ENCODE measurements at places on chromosomes 7 and 10.

DNA sequence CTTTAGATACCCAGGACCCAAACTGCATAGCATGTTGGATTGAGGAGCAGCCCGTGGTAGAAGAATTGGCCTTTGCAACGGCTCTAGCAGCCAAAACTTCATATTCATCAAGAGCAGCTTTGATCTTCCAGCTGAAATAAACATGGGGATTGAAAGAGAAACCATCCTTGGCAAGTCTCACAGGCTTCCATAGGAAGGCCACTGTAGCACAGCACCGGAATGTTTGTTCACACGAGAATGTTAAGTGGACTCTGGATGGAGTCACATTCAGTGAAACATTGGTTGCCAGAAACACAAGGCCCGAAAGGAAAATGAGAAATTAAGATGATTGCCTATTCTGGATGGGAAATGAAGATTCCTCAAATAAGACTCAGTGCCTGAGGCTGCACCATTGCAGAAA, 97.4 kb downstream of the RAB18 start:
- no peak for DNase-seq

DNA sequence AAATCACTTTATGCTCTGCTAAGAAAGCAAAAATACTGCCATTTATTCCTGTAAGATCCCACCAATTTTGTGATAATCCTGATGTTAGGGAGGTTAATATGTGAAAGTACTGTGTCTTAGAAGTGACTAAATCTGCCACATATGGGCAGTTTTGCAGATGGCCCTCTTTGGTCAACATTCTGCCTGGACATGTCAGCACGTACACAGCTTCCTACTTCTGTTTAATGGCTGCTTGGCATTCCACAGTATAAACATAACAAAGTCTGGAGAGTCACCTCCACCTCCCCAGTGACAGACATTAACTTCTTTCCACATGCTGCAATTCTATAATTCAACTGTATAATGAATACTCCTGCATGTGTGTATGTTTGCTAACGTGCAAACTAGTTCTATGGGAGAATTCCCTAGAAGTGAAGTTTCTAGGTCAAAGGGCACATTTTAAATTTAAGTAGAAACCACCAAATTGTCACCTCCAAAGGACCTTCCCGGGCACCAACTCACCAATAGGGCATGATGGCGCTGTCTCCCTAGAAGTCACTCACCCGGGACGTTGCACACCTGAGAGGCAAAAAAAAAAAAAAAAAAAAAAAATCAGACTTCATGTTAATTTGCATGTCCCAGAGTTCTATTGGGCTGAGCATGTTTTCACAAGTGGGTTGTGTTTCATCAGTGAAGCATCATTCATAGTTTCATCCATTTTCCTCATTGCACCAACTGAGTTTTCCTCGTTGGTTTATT, 38.9 kb downstream of the MKI67 start:
- DNase-seq = no peak

DNA sequence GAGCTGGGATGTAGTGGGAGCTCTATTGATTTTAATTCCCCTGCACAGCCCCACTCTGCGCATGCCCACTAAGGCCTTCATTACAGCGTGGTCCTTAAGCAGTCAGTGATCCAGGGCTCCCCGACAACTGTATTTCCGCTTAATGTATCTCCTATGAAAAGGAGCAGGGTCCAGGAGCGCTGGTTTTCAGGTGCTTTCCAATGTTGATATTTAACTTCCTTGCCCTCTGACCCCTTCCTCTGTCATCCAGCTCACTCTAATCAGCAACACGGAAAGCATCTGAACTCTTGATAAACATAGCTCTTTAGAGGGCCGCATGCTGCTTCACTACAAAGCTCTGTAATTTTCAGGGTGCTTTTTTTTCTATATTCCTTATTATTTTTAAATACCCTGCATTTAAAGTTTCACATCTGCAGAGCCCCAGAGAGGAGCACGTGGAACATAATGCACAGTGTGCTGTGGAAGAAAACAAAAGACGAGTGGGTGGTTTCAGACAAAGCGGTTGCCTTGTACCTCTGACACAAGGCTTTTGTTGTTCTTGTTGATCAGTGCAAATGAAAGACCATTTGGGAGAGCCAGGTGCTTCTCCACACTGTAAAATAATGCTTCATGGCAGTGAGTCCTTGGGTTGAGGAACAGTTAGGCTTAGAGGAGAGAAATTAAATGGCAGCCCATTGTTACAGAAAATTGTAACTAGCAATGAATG, 465.9 kb upstream of the CELF2 start:
- DNase-seq = no peak

GRCh38 chr7:150502519-150502918, 12.2 kb upstream of the GIMAP7 start:
- DNase-seq = no peak

DNA sequence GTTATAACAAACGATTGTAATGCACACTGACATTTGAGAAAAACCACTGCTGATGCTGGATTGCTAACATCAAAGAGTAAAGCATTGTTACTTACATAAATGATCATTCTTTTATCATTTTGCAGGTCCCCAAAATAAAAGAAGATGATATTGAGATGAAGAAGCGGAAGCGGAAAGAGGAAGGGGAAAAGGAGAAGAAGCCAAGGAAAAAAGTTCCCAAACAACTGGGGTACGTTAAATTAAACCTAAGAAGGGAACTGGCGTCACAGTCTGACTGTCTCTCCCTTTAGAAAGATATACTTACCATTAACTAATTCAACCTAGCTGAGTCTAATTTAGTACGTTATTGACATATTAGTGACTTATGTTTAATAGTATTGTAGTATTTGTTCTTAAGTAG, 28.1 kb downstream of the UBN2 start:
- DNase-seq = no peak

- peak; percentile 66 for DNase-seq
These were observed 68.4 kb downstream of the SLIT1 start for GRCh38 chr10:97117372-97117771.

GRCh38 chr10:1048349-1048731, 579 bp downstream of the IDI1 start:
- DNase-seq = peak; percentile 69

DNA sequence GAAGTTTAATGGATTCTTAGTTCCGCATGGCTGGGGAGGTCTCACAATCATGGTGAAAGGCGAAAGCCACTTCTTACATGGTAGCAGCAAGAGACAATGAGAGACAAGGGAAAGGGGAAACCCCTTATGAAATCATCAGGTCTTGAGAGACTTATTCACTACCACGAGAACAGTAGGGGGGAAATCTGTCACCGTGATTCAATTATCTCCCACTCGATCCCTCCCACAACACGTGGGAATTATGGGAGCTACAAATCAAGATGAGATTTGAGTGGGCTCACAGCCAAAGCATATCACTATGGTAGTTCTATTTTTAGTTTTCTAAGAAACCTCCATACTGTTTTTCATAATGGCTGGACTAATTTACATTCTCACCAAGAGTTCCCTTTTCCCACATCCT, 36.7 kb downstream of the SPAM1 start:
- DNase-seq = no peak

DNA sequence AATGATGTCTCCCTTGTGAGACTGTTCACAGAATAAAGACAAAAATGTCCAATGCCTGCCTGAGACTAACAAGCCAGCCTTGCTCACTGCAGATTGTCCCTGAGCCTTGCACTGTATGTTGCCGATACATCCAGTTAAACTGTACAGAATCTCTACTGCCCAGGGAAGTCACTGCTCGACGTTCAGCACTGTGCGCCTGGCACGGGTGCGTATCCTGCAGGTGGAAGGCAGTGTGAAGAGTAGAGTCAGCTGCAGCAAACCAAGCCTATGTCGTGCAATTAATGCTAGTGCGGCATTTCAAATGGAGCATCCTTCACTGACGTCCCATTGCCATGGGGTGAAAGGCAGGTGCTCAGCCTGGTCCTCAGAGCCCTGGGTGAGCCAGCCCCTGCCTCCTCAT, 132.9 kb downstream of the TNS3 start:
- no peak for DNase-seq

DNA sequence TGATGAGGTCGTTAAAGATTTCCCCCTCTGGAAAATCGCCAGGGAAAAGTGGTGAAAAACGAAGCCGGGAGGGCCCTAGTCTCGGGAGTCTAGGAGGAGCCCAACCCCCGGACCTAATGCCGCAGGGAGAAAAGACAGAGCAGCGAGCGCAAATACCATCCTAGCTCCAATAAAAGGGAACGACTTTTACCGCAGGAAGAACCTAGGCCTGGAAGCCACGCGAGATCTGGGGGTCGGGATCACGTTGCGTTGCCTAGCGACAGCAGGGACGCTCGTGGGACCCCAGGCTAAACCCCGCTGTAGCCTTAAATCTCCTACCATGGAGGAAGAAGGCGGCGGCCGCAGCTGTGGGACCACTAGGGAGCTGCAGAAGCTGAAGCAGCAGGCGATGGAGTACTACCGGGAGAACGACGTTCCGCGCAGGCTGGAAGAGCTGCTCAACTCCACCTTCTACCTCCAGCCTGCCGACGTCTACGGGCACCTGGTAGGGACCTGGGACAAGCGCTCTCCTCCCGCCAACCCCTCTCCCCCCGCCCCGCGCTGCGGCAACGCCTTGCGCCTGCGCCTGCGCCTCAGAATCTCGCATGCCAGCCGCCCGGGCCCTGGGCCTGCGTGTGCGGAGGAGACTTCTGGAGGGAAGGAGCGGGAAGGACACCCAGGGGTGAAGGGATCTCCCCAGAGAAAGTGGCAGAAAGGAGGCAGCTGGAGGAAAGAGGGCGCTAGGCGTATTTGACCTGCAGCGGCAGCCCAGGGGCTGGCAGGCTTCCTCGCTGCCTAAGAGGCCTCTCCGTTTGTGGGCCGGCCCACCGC, at the start of gene ENO4:
Gene ENO4 (plus strand): TSS at position 252 of the 810 bp plus-strand sequence. CDS start 68 bp downstream, at position 320.
- peak; percentile 68 for DNase-seq

- no peak for DNase-seq
These were observed 386.0 kb downstream of the HGF start for GRCh38 chr7:81383846-81384245.

- peak; percentile 59 for DNase-seq
These were observed 106.2 kb upstream of the CELF2 start for GRCh38 chr10:10911471-10911921.

- DNase-seq = no peak
These were observed 221.1 kb downstream of the SEMA3E start for GRCh38 chr7:83427884-83428283.

DNA sequence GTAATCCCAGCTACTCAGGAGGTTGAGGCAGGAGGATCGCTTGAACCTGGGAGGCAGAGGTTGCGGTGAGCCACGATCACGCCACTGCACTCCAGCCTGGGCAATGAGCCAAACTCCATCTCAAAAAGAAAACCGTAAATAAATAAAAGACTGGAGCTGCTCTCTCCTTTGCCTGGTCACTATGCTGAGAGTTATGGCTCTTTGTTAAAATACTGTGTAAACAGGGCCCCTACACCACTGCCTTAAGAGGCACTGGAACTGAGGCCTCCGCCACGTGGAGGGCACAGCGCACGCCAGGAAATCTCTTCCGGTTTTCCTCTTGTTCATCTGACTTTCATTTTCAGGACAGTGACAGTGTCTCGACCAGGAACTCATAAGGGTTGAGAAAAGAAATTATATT, 123.3 kb downstream of the PAXIP1 start:
- DNase-seq = no peak

GRCh38 chr10:115861864-115862263, 411.1 kb downstream of the GFRA1 start:
- no peak for DNase-seq

DNA sequence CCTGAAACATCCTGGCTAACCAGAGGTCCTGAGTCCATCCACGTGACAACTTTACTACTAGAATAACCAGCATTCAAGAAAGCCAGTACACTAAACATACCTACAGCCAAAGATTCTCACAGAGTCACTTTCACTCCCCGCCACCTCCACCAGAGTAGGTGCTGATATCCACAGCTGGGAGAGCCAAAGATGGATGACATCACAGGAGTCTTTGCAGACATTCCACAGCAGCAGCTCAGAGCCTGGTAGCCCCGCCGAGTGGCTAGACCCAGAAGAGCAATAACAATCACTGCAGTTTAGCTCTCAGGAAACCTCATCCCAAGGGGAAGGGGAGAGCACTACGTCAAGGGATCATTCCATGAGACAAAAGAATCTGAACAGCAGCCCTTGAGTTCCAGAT, 13.5 kb upstream of the ADAM22 start:
- no peak for DNase-seq

DNA sequence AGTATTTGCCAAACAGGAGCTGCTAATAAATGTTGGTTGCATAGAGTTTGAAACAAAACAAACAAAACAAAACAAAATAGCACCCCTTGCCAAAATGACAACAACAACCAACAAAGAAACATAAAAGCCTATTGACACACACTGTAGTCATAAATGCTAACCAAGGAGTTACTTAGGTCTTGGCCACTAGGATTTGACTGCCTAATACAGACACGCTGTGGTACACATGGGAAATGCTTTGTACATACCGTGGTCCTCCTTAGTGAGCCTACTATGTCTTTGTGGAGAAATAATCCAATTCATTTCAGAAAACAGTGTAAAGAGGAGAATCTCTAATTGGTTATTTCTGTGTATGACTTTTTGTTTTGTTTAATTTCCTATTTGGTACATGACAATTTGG, 53.2 kb upstream of the MTPN start:
- DNase-seq = no peak

DNA sequence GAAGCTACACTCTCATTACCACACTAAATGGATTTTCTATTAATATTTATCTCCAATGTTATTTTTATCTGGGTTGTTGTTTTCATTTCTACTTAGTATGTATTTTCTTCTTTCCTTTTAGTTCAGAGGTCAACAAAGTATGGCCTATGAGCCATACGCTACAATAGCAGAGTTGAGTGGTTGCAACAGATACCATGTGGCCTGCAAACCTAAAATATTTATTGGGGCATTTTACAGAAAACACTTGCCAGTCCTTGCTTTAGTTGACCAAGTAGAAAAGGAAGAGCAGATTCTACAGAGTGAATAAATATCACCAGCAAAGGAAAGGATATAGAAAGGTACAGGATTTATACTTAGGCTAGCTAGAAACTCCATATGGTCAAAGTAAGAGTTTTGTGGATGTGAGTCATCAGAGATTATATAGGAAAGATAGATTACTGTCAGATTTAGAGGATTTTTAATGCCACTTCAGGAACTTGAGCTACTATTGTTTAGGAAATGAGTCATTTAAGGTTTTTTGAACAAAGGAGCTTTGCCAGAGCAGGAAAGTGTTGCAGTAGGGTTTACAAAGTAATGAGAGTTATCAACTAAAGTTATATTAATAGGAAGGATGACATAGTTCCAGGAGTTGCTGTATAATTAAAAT, 323.3 kb upstream of the KAT6B start:
- no peak for DNase-seq

DNA sequence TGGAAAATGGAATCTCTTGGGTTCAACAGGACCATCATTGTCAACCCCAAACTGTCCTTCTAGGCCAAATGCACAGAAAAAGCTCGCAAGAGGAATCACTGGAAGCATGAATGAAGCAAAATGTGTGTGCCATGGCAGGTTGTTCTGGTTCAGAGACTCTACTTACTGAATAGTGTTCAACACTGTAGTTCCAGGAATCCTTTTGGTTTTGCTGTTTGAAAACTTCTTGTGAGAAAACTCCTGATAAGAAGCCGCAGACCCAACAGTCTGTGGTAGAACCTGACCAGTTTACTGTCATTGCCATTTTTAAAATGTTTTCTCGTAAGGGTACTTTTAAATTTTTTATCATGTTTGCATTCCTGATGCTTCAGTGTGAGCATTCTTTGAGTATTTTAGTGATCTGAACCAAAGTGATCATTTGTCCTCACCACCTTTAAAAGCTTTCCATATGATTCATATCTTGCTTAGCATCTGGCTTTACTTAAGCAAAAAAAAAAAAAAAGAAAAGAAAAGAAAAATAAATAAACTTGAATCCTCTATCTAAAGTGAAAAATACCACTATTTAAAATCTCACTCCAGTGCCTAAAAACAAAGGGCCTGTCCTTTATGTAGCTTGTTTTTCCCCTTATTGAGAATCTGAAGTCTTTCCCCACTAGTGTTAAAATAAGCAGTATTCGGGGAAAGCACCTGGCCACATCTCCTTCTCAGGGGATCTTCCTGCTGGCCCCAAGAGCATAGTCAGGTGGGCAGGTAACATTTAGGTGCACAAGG, 92.4 kb downstream of the WNT2 start:
- no peak for DNase-seq
